HuH-7 (cell line): ENCODE measurements at places on chromosomes 4 and X.

DNA sequence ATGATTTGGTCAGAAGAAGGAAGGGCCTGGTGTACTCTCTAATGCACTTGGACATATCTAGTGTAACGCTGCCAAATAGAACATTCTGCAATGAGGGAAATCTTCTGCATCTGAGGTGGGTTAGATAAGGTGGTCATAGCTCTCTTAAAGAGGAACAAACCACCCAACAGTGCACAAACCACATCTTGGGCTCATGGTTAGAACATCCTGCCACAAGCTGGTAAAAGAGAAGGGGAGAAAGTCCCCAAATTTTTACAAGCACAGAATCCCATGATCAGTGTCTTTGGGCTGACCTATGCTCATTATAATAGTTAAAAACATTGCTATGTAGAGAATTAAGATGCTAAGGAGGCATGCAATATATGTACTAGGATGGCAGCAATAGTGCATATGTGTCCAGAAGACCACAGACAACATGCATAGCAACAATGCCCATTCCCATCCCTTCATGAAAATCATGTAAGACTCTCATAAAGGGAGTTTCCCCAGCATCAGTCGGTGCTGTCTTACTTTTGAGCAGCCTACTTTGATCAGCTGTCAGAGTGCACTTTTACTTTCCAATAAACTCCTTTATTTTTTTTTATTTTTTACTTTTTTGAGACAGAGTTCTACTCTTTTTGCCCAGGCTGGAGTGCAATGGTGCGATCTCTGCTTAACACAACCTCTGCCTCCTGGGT is 99.7 kb upstream of the SLC7A11 start:
- DNase-seq, result no peak

DNA sequence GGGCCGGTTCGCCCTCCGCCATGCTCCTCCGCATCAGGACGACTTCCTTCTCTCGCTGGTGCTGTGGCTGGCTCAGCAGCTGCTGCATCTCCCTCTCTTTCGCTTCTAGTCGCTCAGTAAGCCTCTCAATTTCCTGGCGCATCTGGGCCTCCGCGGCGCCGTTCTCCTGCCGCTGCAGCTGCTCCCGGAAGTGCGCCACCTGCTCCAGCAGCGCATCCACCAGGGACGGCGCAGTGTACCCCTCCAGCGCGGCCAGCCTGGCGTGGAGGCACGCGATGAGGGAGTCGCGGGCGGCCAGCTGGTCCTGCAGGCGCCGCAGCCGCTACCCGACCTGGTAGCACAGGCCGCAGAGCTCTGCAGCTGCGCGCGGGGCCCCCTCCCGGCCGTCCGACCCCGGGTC is 97.4 kb upstream of the MED14 start:
- no peak for DNase-seq

DNA sequence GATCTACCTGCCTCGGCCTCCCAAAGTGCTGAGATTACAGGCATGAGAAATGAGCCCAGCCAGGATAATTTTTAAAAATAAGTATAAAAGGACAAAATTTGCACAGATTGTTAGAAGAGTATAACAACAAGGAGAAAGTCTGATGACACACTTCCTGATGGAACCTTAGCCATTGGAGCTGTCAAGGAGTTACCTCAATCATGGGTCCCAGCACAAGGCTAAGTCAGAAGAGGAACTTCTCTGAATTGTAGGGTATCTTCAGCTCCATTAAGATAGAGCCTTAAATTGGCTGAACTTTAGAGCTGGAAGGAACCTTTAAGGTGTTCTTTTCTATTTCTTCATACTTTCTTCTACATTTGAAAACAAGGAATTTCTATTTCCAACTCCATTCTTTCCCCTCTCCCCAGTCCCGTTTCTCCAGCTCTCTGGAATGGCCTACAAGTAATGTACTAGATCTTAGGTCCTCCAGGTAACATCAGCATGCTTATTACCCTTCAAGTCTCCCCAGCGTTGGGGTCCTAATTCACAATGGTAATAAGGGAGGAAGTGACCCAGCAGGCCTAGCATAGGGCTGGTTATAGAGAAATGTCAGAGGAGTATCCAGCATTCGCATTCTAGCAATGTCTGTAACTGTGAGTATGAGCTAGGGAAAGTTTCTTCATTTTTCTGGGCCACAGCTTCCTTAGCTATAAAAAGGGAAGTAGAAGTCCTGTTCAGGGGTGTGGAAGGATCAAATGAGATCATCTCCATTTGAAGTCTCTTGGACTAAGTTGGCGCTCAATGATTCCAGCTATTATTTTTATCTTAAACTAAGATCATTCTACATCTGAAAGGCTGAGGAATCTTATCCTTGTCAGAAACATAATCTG is 18.5 kb upstream of the RBPJ start:
- no peak for DNase-seq

DNA sequence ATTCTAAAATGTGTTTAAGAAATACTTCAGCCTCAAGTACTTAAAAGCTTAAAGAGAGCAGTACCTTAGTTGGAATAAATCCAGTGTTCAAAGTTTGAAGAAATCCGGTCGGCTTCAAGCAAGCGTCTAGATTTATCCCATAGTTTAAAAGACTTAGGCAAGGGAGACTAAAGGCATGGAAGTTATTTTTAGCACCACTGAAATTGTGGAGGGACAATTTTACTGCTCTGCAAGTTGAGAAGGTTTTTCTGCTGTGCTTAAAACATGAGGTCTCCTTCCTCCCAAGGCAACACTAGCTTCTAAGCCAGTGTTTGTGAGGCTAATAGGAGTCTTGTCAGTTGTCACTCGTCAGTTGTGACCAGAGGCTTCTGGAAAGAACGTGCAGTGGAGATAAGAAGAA is 183.5 kb downstream of the MSL3 start:
- DNase-seq, result no peak
